ENCODE measurements at places on chromosomes 12 and 14. TPM values are rescaled to one million over a fixed set of nuclear protein-coding genes. Genes with fewer than 3 reads are reported as not detected.

- peak; percentile 20 for DNase-seq
Observed at GRCh38 chr12:77229640-77230442, 164.5 kb upstream of the E2F7 start.

RNU4-1 gene
- polyA plus RNA-seq = not detected

DNA sequence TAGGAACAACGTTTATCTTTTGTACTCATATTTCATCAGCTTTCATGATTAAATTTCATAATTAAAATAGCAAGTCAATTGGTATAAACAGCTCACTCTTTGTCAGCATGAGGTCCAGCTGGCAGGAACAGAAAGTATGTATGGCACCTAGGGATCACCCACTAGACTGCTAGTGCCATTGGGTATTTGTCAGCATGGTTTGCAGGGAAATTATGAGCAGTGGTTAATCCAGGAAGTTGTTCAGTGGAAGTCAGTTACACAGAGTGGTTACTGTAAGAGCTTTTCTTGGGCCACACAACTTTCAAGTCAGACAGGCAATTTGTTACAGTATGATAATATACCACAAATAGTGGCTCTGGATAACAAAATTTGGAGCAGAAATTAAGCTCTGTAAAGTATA is 340.3 kb upstream of the RGS6 start:
- DNase-seq = no peak

RHOJ gene
- 45.1 TPM for polyA plus RNA-seq

DNA sequence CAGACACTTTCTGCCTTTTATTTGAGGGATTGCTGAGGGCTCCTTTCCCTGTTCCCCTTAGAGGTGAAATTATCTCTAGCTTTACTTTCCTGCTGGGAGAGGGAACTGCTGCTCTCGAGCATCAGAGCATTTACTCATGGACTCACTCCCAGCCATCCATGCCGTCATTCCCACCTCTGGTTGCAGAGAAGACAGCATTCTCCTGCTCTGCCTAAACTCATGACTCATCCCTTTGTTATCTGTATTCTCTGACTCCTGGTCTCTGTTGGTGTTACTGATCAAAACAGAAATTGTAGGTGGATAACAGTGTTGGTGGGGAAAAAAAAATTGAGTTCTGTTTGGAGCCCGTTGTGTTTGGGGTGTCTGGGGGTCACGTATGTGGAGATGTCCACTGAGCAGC is 159.3 kb downstream of the TTC8 start:
- no peak for DNase-seq

TMEM233 gene
- polyA plus RNA-seq = 2.2 TPM

LIN7A gene
- 12.1 TPM for polyA plus RNA-seq

TBX3 gene
- polyA plus RNA-seq = 99.3 TPM

- DNase-seq = no peak
Observed at GRCh38 chr12:53060064-53060720, 10.3 kb downstream of the TNS2 start.

TAS2R42 gene
- not detected for polyA plus RNA-seq

SPIC gene
- polyA plus RNA-seq = not detected

DNA sequence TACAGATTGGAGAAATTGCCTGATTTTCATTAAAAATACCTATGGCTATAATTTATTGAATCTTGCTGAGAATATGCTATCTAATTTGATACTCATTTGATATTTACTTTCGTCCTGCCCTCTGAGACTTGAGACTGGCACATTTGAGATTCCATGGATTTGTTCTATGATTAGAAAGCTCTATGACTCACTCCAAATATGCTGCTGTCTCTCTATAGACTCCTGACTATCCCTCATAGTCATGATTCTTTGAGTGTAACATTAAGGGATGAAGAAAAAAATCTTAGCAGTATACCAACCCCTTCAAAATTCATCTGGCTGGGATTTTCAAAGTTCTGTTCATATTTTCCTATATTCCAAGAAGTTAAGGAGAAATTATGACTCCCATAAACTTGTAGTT is 191.9 kb downstream of the LRIG3 start:
- DNase-seq = no peak

- DNase-seq = no peak
Observed at GRCh38 chr14:28577187-28577586, 189.4 kb upstream of the FOXG1 start.

- no peak for DNase-seq
Observed at GRCh38 chr14:94671870-94672444, 59.8 kb downstream of the SERPINA3 start.

GRCh38 chr14:36493761-36494160 is 26.3 kb downstream of the NKX2-1 start:
- no peak for DNase-seq

REP15 gene
- polyA plus RNA-seq = 2.8 TPM

GRCh38 chr12:27468241-27468640 is 21.7 kb downstream of the SMCO2 start:
- no peak for DNase-seq

GRCh38 chr12:56487448-56488040 is 417 bp downstream of the GLS2 start:
- peak; percentile 18 for DNase-seq

RAD51AP1 gene
- 16.9 TPM for polyA plus RNA-seq

DNA sequence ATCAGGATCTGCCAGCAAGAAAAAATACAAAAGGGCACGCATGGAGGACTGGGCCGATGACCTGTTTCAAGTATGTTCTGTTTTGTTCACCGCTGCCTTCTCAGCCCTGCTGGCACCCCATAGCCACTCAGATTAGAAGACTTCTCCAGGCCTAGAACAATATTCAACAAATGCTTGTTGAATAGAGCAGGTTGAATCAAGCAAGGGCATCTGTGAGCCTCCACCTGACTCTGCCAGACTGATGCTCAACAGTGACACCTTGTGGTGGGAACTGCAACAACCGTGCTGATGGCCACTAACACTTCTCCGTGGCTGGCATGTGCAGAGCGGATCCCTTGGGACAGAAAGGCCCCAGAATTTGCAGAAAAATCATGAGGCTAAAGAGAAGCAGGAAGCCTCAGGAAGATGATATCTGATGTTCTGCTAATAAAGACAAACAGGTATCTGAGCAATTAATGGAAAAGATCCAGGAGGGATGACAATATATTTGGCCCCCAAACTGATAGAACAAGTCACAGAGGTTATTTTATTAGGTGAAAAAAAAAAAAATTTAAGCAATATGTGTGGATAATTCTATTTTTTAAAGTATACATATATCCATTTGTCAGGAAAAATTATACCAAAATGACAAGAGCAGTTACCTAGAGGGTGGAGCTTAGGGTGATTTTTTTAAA is 114.3 kb downstream of the KSR2 start:
- no peak for DNase-seq

DNA sequence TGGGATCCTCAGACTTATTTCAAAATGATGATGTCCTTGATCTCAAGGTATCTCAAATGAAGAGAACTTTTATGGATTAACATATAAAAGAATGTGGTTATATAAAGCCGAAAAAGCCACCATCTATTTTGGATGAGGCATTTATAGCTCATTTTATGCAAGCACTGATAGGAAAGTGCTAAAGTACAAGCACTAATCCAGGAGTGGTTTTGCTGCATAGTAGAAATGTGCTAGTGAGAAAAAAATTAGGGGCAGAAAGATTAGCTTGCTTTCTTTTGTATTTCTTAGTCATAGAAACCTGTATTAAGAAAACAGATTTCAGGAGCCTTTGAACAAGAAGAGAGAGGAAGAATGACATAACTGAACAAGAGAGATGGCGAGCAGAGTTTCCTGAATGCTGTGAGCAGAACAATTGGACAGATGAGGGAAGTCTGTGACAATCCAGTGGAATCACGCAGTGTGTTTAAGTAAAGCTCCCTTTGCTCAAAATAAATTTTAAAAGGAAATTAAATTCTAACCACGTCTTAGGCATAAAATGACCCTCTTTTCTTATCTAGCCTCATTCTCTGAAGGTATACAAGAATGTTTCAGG is 238.2 kb upstream of the NOVA1 start:
- DNase-seq = no peak

DNA sequence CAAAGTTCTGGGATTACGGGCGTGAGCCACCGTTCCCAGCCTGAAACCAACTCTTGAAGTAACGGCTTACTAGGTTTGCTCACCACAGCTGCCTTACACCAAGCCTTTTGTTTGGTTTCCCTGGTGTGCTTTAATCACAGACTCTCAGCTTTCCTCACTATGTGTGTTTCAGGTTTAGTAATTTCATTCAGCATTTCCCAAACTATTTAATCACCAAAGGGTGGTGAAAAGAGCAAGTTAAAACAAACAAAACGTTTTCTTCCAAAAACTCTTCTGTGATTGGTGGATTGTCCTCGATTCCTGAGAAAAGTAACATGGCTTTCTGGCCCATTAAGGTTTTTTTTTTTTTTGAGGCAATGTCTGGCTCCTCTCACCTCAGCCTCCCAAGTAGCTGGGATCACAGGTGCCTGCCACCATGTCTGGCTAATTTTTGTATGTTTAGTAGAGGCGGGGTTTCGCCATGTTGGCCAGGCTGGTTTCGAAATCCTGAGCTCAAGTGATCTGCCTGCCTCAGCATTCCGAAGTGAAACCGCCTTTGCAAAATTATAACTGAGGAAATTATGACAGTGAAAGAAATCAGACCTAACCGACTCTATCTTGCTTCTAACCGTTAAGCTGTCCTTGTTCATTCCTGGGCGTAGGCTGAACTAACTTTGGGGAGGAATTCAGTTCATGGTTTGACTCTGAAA is 1.5 kb upstream of the ZFYVE26 start:
- DNase-seq = no peak

A2M gene
- polyA plus RNA-seq = 1,629 TPM

HCAR2 gene
- 0.25 TPM for polyA plus RNA-seq

DNA sequence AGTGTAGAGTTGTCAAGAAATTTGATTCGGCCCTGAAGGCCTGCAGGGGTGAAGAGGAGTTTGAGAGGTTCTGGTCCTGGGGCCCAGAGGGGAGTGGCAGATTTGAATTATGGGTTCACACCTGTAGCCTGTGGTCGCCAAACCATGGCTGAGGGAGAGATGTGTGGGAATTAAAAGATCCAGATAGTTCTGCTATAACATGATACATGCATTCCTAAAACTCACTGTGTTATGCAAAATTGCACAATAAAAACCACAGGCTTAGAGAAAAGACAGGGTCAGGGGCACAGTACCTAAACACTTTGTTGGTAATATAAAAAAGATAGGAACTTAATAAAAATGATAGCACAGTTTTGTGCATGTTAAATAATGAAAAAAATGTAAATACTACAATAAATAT is 106.2 kb downstream of the TMEM30B start:
- no peak for DNase-seq

DNA sequence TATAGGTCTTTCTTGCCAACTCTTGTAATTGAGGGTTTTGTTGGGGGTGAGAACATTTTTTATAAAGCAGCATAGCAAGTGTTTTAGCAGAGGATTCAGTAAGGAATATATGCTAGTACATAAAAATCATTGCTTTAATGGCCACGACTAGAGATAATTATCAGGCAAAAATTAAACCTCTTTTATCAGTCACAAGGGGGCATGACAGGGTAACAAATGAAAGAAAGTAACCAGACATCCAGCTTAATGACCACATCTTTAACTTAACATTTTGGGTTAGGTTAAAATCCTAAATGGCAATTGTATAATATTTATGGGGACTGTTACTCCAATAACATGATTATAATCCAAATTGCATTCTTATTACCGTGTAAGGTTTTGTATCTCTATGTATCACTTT is 119.6 kb downstream of the LRRIQ1 start:
- peak; percentile 6 for DNase-seq

HPD gene
- 0.08 TPM for polyA plus RNA-seq

DNA sequence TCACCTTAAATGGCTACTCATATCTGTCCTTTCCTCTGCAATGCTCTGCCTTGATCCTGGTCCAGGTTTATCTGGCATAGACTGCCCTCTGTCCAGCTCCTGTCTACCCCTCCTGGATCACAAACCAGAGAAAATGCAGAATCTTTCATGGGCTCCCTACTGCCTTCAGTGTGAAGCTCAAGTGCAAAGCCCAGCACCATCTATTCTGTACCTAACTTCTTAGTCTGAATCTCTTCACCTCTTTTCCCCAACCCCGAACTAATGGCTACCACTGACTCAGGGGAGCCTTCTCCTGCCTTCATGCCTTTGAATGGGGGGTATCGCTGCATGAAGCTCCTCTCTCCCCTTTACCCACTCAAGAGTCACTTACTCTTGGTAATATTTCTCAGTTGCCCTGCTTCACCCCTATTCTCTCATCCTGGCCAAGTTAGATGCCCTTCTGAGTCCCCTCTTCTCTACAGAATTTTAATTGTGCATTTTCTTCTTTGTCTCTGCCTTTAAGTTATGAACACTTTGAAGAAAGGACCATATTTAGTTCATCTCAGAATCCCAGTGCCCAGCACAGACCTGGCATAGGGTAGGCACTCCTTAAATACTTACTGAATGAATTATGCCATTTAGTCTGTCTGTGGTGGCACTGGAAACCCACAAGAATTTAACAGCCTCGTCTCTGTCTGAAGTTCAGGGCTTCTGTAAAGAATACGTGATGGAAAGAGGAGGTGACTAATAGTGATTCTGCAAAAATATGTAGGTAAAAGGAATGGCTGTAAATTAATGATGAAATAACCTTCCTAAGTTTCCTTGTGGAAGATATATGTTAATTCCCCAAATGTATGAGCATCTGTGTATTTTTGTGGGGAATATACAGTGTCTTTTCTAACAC is 191.3 kb upstream of the AMIGO2 start:
- DNase-seq = no peak

GRIN2B gene
- 0.09 TPM for polyA plus RNA-seq

DNA sequence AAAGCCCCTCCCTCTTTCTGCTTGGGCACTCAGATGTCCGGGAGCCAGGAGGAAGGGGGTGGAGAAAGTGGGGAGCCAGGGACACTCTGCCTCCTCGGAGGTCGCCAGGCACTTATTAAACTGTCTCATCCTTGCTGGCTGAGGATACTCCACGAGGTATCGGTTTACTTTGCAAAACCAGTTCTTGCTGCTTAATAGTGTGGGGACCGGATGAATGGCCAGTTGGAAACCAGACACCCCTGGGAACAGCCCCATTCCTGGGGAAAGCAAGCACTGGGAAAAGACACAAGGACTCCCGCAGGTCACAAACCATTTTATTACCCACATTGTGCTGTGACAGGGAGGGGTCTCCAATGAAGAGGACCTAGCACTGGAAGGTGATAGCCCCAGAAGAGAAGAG is 34.2 kb downstream of the CCDC88C start:
- no peak for DNase-seq

- DNase-seq = no peak
Observed at GRCh38 chr12:11894890-11895289, 175.8 kb upstream of the BCL2L14 start.

- DNase-seq = no peak
Observed at GRCh38 chr12:3759878-3760277, 7.0 kb upstream of the CRACR2A start.

UNC79 gene
- 0.57 TPM for polyA plus RNA-seq

All from right lung (tissue), 10 donors.